ENCODE measurements at places on chromosomes 12 and 14.

GRCh38 chr12:82363990-82364389, 5.7 kb downstream of the METTL25 start:
- DNase-seq, result no peak

DNA sequence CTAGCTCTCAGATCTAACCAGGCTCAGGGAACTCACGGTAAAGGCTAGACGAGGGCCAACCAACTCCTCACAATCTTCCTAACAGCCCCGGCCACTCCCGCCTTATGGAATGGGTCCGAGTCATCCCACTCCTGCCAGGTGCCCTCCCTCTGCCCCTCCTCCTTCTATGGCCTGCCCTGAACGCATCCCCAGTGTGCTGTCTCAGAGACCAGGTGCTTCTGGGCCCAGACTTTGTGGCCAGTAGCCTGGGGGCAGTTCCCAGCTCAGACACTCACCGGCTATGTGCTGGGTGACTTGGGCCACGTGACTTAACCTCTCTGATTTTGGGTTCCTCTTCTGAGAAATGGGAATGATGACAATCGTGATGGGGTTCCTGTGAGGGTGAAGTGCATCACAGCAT, 22.5 kb downstream of the PAPLN start:
- no peak for DNase-seq

DNA sequence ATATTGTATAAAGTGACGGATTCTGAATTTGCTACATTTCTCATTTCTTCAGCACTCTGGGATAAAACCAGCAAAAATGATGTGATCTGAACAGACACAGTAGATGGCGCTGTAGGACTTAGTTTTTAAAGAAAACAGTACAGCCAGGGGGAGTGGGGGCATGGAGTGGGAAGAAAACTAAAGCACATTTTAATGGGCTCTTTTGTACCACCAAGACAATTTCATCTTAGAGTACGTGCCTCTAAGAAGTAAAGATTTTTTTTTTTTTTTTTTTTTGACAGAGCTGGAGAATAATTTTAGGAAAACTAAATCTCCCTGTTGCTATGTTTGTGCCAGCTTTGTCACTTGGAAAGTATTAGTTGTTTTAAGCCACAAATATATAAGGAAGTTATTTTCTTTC, 124.4 kb downstream of the RAD51B start:
- DNase-seq, result peak; percentile 76

- DNase-seq, result no peak
These were observed 21.8 kb downstream of the ADCY6 start for GRCh38 chr12:48767047-48767446.

GRCh38 chr12:27517546-27517945, 6.5 kb upstream of the PPFIBP1 start:
- no peak for DNase-seq

DNA sequence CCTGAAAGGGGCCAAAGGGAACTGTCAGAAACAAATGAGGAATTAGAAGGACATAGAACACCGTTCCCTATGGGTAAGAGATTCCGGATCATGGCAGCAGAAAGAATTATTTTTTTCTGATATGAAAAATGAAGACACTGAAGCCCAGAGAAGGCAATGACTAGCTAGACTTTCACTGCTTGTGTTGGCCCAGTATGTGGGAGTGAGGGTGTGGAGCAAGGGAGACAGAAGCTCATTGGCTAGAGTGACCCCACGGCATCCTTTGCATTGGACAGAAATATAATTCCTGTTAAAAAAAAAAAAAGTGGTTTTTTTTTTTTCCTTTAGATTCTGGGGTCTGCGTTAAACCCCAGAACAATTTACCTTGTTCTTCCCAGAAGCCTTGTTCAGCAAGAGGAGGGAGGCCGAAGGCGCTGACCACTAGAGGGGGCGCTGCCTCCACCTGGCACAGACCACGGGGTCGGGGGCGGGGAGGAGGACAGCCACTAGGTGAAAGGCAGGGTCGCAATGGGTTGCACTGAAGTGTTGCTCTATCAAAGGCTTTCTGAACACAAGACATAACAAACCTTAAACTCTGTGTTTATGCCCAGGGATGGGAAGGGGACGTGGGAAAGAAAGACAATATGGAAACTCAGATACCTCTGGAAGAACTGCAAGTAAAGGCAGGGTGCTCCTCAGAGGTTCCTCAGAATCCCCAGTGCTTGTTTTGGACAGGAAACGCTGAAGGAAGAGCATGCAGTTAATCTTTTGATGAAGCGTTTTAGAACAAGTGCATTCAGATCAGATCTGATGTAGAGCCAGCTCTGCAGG, 156.8 kb downstream of the KCNA5 start:
- peak; percentile 82 for DNase-seq

DNA sequence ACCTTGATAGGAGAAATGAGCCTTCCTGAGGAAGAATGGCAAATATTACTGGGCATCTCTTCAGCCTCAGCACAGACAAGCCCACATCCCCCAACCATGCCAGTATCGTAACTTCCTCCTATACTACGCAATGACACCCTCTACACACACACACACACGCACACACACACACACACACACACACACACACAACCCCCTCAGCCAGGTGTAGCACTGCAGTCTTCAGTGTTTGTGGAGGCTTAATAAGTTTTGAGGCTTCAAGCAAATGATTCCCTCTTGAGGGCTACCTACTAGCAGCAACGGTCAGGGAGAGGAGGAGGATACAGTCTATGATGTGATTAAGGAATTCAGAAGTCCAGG, 1.6 kb downstream of the DGKA start:
- no peak for DNase-seq

DNA sequence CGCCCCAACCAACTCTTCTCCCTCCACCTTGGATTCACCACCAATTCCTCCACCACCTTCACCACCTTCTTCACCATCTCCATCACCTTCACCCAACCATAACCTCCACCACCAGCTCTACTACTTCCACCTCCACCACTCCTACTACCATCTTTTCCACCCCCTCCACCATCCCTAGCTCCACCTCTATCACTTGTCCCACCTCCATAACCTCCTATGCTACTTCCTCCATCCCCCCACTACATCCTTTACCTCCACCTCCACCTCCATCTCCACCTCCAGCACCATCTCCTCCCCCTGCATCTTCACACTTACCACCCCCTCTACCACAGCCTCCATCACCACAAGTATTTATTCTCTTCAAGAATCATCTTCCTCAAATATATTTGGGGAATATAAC, 254.9 kb upstream of the EGLN3 start:
- DNase-seq, result no peak

DNA sequence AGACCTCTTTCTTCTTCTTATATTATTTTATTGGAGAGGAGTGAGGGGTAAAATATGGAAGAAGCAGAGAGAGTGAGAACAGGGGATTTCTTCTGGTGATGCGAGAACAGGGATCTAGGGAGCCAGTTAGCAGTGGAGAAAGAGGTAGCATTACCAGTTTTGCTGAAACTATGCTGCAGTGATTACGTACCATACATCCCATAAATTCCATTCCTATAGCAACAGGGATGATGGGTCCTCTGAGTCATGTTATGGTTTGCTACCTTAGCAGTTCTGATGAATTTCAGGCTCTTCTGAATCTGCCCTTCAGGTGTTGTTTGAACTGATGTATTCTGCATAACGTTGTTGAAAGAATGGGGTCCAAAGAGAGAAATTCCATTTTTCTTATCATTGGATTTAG, 625.4 kb upstream of the LRFN5 start:
- DNase-seq, result no peak

DNA sequence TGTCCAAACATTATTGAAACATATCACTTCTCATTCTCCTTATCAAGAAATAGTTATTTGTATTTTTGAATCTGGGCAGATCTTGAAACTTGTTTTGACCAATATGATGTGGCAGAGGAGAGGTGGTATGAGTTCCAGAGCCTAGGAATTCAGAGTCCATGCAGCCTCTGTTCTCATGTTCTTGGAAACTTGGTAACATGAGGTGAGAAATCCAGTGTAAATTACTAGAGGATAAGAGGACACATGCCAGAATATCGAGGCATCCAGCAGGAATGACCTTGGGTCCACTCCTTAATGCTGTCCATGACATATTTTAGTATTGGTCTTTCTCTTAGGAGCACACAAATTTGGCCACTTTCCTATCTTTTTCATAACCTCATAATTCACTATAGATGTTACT, 1374.6 kb downstream of the FSCB start:
- DNase-seq, result no peak

DNA sequence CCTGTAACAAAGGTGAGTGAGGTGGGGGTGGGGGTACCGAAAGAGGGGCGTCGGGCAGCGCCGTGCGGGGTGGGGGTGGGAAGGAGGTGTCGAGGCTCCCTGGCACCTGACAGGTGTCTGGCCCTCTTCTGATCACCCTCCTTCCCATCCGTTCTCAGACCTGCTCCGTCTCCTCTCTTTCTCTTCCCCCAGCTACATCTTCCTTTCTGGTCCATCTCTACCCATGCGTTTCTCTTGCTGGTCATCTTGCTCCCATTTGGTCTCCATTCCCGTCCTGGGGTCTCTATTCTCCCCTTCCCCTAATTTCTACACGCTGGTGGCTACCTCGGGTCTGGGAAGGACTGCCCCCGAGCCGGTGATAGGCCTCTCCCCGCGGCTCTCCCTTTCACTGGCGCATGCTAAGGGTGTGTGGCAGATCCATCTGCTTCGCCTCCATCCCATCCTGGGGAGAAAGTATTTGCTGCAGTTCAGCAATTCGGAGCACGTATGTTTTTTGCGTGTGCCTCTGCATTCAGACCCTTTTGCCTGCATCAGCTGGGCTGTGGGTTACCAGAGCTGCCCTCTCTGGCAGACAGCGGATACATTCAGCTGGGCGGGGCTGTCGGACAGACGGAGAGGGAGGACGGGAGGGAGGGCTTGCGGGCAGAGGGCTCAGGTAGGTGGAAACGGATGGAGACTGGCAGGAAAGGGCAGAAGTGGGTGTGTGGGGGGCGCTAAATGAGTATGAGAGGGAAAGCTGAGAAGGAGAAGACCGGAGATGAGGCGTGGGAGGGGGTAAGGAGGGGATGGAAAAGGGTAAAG, 730 bp downstream of the CLSTN3 start:
- peak; percentile 61 for DNase-seq

GRCh38 chr12:98883231-98883630, 238.1 kb downstream of the APAF1 start:
- DNase-seq, result no peak

DNA sequence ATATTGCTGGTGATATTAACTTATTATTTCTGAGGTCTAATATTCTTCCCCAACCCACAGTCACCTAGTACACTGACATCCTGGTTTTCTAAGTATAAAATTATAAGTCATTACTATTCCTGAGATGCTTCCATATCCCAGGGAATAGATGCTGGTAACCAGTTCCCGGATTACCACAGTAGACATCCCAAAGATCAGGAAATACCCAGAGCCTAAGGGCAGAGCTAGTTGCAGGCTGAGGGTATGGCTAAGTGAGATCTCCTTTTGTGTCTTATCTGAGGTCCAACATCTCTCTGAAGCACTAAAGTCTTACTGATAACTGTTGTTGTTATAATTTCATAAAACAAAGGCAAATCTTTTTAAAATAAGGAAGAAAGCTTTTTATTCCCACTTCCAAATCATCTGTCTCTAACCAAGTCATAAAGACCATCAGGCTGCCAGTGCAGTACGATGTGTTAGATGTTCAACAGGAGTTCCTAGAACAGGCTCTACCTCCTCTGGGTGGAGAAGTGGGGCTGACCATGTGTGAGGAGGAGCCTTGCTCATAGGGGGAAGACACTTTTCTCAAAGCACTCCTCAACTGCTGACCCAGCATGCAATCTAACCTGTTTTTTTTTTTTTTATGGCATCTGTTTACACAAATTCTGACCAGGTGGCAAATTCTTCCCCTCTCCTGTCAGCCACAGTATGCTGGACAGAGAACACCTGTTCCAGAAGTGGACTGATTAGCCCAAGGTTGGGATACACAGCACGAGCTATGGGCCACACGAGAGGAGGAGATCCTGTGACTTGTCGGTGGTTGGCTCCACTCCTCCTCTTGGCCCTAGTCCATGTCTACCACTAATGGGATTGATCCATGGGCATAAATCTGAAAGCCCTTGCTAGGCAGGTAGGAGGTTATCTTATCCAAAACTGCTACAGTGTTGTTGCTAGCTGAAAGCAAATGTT, 16.1 kb upstream of the GRIP1 start:
- DNase-seq, result no peak

DNA sequence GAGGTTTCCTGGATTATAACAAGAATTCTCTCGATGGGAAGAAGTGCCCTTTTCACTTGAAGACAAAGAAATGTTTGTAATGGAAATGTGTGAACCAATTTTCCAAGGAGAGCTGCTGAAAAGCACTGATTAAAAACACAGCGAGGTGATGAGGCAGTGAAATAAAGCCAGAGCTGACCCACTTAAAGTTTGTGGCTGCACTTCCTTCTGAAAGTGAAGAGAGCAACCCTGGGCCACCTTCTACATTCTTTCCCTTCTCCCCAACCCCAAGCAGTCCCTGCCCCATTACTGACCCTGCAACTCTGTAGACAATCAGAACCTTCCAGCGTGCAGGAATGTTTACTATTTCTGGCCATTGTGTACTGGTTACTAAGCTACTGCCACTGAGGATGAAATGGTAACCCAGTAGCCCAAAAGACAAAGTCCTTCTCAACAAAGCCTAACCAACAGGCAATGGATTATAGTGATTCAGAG, 173.9 kb downstream of the TTC7B start:
- no peak for DNase-seq

GRCh38 chr12:108308395-108309085, 30.6 kb downstream of the CMKLR1 start:
- DNase-seq, result no peak

DNA sequence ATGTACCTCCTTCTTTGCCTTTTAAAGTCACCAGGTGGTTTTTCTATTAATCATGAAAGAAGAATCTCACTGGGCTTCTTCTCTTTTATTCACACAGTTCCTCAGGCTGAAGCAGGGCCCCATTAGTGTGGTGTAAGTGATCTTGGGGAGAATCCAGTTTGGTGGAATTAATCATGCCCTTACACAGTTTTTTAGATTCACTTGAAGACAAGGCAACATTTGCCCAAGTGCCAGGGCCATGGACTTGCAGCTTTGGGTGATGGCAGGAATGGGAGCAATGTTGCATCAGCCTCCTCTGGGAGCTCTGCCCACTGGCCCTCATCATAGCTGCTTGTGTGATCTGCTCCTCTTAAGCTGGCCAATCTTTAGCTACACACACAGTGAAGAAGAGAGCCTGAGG, 33.8 kb downstream of the KCNK10 start:
- no peak for DNase-seq

DNA sequence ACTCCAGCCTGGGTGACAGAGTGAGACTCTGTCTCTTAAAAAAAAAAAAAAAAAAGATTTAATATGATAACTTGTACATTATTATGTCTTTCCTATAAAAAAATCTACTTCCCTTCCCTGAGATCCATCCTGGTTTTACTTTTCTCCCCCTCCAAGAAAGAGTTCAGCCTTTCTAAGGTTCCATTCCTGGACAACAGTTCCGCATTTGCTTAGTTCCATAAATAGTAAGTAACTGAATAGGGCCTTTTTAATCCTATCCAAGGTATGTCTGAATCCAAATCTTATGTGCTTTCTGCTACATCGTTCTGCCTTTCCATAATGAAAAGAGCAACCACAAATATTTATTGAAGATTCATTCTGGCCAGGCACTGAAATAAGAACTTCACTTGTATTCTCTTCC, 187.8 kb downstream of the DACT1 start:
- no peak for DNase-seq

- DNase-seq, result no peak
These were observed 34.9 kb downstream of the PALS1 start for GRCh38 chr14:67276131-67276530.
